ENCODE measurements at places on chromosomes 6 and 20. TPM values are rescaled to one million over a fixed set of nuclear protein-coding genes. Genes with fewer than 3 reads are reported as not detected.

HLA-DRB5 gene
- 29.2 TPM for total RNA-seq

- no peak for DNase-seq
- no peak overlapping the region for H3K27ac ChIP-seq
- no peak overlapping the region for H3K4me3 ChIP-seq
- H3K4me1 ChIP-seq: peaks cover 6% of the 10 kb centered on the region
- no peaks in the 10 kb centered on the region for H3K27me3 ChIP-seq
- no peaks in the 10 kb centered on the region for H3K36me3 ChIP-seq
Observed at GRCh38 chr20:34260208-34260942, 19.2 kb downstream of the ASIP start.

DNA sequence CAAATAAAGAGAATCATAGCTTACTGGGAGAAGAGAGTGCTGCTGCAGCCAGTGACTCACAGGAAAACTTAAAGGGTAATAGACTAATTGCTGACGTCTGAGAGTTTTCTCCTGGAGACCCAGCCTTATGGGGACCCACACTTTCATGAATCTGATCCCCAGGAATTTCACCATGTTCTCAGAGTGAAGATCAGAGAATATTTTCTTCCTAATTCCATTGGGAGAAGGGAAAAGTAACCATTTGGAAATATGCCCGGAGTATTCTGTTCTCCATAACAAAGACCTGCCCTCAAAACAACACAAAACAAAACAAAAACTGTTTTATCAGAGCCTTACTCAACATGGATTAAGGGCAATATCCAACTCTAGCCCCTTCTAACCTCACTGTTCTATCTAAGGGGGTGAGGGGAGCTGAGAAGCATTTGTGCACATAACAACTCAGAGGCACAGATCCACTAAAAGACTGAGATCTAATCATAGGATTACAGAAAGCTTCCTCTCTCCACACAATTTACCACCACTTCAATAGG is 168.2 kb upstream of the SSTR4 start:
- no peak overlapping the region for H3K27ac ChIP-seq
- no peak overlapping the region for H3K4me3 ChIP-seq
- no peaks in the 10 kb centered on the region for H3K27me3 ChIP-seq
- no peak for DNase-seq

GRCh38 chr6:120671519-120671918 is 662.8 kb downstream of the TBC1D32 start:
- no peaks in the 10 kb centered on the region for H3K4me1 ChIP-seq
- no peak overlapping the region for H3K27ac ChIP-seq

- peak; percentile 78 for DNase-seq
- H3K36me3 ChIP-seq: no peaks in the 10 kb centered on the region
- peak overlapping the region; percentile 71 for H3K27ac ChIP-seq
- no peaks in the 10 kb centered on the region for H3K27me3 ChIP-seq
- no peak overlapping the region for H3K4me3 ChIP-seq
- H3K4me1 ChIP-seq: peaks cover 8% of the 10 kb centered on the region
Observed at GRCh38 chr6:22141241-22141745, 155.5 kb downstream of the PRL start.

PPP1R3D gene
- total RNA-seq: 8.1 TPM

IL17A gene
- not detected for total RNA-seq

DNA sequence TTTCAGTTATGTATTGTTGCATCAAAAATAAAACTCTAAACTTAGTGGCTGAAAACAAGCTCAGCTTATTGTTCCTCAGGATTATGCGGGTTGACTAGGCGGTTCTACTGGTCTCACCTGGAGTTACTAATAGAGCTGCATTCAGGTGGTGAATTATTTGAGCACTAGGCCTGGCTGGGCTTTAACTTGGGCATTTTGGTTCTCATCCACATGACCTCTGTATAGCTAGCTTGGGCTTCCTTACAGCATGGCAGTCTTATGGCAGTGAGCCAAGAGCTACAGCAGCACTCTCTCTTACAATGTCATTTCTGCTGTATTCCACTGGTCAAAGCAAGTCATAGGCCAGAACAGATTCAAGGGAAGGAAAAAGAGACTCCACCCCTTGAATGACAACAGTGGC is 1.6 kb downstream of the PGBD1 start:
- H3K4me1 ChIP-seq: no peaks in the 10 kb centered on the region
- H3K4me3 ChIP-seq: no peak overlapping the region
- no peaks in the 10 kb centered on the region for H3K27me3 ChIP-seq

DNA sequence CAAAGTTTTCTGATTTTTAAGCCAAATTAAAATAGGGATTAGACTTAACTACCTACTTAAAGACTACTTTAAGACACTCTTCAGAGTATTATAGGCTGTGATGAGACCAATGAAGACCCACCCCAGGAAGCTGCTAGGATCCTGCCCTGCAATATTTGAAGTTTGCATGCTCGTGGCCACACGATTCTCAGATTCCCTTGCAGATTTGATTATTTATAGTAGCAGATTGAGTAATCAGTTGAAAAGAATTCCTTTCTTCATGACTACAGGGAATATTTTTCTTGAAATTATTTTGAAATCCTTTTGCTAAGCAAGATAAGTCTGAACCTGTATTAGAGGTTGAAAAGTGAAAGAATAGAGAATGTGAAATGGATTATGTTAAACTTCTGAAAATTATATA is 122.3 kb downstream of the B3GAT2 start:
- no peak for DNase-seq
- peaks cover 13% of the 10 kb centered on the region for H3K4me1 ChIP-seq
- H3K36me3 ChIP-seq: no peaks in the 10 kb centered on the region
- H3K27me3 ChIP-seq: no peaks in the 10 kb centered on the region
- H3K27ac ChIP-seq: no peak overlapping the region
- no peak overlapping the region for H3K4me3 ChIP-seq

DNA sequence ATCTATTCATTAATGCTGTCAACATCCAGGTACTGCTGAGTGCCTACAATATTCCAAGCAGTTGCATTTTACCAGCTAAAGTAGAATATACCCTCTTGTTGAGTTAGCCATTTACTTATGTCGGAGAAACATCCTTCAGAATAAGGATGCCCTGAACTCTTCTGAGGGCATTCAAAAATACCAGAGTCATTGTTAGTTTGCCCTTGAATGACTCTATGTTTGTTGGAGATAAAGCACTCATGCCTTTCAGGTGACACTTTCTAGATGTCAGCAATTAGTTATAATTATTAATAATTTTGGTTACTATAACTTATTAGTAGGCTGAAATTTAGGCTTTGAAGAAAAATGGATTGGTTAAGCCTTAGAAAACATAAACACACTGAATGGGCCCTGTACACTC is 286.2 kb upstream of the STXBP5 start:
- no peak overlapping the region for H3K4me3 ChIP-seq
- no peak for DNase-seq
- peaks cover 18% of the 10 kb centered on the region for H3K4me1 ChIP-seq
- H3K27ac ChIP-seq: no peak overlapping the region
- H3K36me3 ChIP-seq: no peaks in the 10 kb centered on the region

SCRT2 gene
- not detected for total RNA-seq
